ENCODE measurements at places on chromosomes 16 and 17. TPM values are rescaled to one million over a fixed set of nuclear protein-coding genes. Genes with fewer than 3 reads are reported as not detected.

Gene SKAP1
- 9.9 TPM for polyA plus RNA-seq

Gene CEMP1
- polyA plus RNA-seq, result 9.4 TPM

GRCh38 chr16:31880322-31880979 is 6.8 kb downstream of the ZNF267 start:
- no peak for DNase-seq

DNA sequence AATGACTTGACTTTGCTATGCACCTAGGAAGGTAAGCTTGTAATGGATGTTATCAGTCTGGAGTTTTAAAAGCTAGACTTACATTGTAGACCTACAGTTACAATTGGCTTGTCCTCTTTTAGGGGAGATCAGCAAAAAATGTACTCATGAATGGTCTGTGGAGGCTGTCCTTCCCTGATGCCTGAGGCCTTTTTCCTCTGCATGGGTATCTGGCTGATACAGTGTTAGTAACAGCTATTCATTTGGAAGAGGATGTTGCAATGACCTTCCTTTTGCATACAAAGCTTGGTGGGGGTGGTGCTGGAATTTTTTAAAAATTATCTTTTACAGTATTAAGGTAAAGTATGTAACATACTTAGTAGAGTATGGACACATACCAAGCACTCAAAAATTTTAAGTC is 525.5 kb downstream of the KIF2B start:
- DNase-seq, result no peak

GRCh38 chr16:79112462-79112861 is 488.1 kb downstream of the MAF start:
- DNase-seq, result no peak

- peak; percentile 51 for DNase-seq
Measured at GRCh38 chr17:28521311-28522085, 15.3 kb downstream of the FOXN1 start.

DNA sequence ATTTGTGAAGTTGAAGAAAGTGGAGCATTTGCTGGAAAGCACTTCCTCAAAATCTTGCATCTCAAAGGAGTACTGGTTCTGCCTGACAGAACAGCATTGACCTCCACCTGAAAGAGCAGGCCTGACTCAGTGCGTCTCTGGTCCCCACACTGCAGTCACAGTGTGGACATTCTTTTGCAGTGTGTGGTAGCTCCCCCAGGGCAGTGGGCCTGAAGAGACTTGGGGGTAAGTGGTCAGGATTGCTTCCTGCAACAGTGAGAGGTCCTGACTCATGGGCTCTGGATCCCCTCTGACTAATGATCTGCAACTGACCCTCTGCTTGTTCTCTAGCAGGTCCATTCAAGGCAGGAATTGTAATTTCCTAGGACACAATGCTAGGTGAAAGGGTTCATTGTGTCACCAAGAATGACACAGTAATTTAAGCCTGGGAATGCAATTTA is 204.9 kb upstream of the KCNJ16 start:
- no peak for DNase-seq

DNA sequence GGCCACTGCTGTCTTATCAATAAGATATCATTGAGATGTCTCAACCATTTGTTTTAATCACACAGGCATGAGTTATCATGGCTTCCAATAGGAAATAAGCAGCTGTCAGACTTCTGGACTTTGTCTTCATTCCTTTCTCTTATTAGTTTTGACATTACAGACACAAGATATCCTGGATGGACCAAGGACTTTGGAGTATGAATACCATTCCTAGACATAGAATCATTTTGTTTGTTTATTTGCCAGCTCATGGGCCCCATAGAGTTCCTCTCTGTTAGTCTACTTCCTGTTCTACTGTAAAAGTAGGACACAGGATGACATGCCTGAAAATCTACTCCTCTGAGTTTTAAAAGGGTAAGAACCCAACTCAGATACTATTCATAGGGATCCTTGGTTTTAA is 77.7 kb upstream of the KCNJ16 start:
- DNase-seq, result no peak

Data from left renal cortex interstitium (tissue), 4 donors.